ENCODE measurements at places on chromosomes 6 and 20.

DNA sequence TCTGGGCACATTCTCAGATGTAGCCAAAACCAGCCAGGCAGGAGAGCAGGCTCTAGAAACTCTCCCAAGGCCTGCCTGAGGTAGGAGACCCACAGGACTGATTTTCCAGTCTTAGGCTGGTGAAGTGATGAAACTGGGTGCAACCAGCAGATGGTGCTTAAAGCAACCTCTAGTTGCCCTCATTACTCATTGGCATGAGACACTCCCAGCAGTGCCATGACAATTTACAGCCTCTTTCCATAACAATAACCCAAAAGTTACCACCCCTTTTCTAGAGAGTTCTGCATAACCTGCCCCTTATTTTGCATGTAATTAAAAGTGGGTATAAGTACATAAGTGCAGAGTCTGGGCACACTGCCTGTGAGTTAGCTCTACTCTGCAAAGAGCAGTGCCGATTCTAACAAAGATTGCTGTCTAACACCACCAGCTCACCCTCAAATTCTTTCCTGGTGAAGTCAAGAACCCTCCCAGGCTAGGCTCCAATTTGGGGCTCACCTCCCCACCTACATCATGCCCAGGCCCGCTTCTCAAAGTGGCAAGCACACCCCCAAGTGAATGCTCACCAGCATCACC, 14.4 kb upstream of the GPR6 start:
- no peak for DNase-seq

DNA sequence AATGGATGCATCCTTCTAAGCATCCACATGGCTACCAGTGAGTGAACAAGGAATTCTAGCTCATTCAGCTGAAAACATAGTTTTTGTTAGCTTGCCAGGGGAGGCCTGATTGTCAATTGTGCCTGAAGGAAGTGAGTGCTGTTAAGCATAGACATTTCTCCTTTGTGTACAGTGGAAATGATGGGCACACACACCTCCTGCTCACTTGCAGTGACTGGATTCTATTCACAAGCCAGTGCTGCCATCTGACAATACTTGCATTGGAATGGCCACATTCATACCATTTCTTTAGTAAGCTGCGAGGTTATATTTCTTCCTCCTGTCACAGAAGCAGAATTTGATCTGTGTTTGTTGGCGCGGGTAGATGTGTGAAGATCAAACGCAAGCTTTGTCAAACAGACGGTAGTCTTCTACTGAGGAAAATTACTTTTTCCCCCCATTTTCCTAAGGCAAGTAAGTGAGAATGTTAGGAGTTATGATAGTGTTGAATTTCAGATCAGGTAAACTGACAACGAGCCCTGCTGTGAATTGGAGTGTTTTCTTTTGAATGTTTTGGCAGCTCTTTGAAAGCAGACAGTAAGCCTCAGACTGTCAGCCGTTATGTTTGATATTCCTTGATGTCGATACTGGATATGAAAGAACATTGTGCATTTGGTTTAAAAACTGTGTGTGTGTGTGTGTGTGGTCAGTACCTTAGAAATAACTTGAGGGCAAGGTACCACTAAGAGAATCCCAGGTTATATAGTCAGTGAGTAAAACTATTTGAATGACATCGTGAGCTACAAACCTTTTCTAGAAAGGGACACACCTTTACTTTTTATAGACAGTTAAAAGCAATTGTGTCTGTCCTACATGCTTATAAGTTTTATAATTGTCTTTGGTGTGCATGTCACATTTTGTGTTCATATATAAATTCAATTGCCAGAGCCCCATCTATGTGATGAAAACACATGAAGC, 84.2 kb upstream of the BMP2 start:
- DNase-seq = no peak

GRCh38 chr6:142361779-142362750, 60.3 kb downstream of the ADGRG6 start:
- DNase-seq = no peak

DNA sequence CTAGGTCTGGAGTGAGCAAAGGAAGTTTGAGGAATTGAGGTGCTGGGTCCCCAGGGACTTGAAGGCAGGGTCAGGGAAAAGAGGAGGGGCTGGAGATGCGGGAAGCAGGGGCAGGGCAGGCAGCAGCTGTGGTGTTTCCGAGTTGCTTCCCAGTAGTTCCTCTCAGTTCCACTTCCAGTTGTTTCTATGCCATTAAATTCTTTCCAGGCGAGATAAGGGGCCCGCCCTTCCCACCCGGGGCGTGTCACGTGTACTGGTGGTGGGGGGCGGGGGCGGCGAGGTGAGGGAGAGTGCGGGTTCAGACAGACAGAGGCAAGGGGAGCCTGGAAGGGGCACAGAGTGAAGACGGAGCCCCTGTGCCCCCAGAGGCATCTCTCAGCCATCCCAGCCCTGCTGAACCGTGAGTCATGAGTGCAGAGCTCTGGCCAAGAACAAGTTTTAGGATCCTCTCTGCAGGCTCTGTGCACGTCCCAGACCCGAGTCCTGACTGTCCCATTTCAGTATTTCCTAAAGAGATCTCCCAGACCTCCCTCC, 977 bp downstream of the TNXB start:
- no peak for DNase-seq

DNA sequence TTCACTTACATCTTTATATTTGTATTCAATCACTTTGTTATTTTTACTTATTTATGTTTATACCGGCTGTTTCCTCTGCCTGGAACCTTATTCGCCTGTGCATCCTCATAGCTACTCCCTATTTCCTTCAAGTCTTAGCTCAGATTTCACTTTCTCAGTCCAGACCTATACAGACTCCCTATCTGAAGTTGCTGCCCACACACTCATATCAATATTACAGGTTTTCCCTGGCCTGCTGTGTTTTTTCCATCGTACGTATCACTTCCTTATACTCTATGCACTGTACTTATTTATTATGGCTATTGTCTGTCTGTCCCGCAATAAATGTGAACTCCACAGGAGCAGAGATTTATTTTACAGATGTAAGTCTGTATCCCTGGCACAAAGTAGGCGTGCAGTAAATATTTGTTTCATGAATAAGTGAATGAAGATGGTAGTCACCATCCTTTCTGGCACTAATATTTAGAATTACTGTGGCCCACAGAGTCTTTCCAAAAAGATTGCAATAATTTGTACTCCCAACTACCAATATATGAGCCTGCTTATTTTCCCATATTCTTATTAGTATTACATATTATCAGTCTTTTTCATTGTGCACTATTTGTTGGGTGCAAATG, 64.9 kb downstream of the TNFAIP3 start:
- DNase-seq = no peak

GRCh38 chr6:168078175-168078942, 653 bp downstream of the FRMD1 start:
- no peak for DNase-seq

DNA sequence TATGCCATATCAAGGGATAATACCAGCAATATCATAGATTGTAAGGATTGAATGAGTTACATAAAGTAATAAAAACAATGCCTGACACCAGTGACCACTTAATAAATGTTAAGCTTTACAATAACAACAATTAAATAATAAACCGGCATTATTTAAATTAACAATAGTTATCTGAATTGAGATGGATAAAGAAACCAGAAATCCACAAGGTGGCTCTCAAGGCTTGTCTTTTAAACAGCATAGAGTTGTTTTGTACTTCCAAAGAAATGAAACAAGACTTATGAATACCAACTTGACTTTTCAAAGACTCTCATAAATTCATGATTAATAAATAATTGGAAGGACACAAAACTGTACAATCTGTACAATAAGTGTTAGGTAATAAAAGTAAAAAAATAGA, 203.1 kb downstream of the ASCC3 start:
- no peak for DNase-seq

DNA sequence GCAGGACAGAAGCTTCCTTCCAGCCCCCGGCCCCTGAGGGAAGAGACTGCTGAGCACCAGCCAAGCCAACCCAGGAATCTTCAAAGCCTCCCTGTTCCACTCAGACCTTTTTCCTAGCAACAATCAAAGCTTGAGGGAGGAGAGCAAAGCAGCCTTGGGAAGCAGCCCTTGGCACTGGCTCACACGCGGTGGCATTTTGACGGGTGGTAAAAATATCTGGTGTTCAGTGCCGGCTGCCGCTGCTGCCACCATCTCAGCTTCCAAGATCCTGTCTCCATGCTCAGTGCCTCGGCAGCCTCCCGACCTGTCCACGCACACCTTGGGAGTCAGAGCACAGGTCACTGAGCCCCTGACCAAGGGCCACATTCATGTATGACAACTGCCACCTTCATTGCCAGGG, 170.1 kb downstream of the LRFN2 start:
- DNase-seq = no peak
